ENCODE measurements at places on chromosomes 12 and 14.
A peak's percentile ranks its signal among the peaks of the same experiment; 100 is the strongest.

GRCh38 chr14:99363616-99364290 lies 91.8 kb upstream of the BCL11B start:
- no peak for DNase-seq

GRCh38 chr14:55537782-55538181 lies 42.2 kb upstream of the KTN1 start:
- DNase-seq, result no peak

- DNase-seq, result no peak
Observed at GRCh38 chr14:83960832-83961512, 1569.0 kb upstream of the FLRT2 start.

GRCh38 chr14:99554757-99555531 lies 49.1 kb downstream of the CCDC85C start:
- DNase-seq, result no peak

DNA sequence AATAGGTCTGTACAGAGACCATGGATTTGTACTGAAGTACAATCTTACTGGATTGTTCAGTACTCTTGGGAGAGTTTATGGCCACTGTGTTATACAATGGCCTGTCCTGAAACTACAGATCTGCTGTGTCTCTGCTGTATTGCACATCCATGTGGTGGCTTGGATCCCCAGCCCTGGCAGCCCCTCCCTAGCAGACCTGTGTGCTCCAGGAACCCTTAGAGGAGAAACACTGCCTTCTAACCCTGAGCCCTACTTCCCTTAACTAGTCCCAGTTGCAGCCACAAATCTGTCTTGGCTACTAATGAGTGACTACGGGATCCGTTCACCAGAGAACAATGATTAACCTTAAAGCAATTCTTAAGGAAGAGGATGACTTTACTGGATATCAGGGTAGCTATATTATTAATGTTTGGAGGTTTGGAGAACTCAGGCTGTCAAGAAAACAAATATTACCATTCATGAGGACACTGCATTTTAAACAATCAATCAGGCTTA lies 27.7 kb downstream of the RNF34 start:
- DNase-seq, result no peak

DNA sequence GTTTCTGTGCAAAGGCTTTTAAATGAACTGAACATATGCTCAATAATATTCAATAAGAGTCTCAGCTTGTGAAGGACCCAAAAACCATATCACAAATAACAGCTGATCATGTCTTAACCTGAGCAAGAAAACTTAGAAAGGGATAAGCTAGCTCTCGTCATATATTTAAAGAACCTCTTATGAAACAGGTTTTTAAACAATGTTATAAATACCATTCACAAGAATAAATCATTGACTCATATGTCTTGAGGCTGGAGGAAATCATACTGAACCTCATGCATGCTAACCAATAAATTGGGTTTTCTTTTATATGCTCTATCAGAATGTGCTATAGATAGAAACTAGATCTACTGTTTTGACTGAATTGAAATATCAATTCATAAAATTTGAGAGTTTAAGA lies 426.9 kb downstream of the NOVA1 start:
- DNase-seq, result no peak

GRCh38 chr14:27366596-27366995 lies 768.8 kb upstream of the NOVA1 start:
- no peak for DNase-seq

DNA sequence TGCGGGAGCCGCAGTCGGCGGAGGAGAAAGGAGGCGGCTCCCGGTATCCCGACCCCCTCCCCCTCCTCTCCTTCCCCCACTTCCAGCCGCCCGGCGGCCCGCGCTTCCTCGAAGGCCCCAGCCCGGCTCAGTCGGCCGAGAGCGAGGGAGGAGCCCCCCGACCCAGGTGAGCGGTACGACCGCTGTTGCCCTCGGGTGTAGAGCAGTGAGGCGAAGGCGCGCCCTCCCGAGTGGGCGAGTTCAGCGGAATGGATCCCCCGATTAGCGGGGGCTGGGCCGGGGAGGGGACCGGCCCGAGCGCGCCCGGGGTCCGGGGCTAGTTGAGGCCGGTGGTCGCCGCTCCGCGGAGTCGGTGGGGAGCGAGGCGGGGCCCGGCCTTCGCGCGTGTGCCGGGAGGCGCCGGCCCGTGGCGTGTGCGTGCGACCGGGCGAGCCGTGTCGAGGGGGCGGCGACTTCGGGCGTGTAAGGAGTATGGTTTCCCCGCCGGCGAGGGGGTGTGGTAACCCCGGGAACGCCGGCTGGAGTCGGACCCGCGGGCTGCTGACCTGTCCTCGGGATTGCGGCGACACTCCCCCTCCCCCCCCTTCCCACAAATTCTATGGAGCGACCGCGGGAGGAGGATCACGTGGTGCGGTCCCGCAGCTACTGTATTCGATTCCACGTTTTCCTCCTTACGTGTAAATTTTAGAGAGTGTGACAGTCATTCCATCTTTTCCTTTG lies 501 bp downstream of the RIMKLB start:
- DNase-seq, result peak; percentile 84

DNA sequence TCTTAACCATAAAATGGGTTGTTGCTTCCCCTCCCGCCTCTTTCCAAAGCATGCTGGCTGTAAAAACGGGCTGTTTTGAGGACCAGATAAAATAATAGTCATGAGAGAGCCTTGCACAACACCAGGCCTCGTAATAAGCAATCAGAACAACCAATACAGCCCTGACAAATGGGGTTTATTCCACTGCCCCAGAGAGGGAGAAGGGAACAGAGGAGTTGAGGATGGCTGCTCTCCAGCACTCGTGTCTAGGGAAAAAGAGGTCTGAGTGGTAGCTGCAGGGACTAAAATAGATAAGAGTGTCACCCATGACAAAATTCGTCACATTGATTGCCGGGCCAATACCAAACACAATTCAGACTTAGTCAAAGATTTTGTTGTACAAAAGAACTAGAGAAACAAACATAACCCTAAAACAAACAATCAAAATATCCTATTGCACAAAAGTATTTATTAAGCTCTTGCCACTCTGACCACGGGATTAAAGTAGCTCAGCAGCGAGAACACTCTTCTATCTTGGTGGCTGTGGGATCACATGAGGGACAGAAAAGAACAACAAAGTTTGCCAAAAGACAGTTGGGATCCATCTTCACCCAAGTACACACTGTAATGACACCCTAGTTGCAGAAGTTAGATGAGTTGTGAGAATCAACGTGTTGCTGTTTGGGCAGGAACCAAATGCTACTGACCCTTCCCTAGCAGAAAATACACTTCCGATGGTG lies 188.0 kb downstream of the FOXN3 start:
- DNase-seq, result no peak

DNA sequence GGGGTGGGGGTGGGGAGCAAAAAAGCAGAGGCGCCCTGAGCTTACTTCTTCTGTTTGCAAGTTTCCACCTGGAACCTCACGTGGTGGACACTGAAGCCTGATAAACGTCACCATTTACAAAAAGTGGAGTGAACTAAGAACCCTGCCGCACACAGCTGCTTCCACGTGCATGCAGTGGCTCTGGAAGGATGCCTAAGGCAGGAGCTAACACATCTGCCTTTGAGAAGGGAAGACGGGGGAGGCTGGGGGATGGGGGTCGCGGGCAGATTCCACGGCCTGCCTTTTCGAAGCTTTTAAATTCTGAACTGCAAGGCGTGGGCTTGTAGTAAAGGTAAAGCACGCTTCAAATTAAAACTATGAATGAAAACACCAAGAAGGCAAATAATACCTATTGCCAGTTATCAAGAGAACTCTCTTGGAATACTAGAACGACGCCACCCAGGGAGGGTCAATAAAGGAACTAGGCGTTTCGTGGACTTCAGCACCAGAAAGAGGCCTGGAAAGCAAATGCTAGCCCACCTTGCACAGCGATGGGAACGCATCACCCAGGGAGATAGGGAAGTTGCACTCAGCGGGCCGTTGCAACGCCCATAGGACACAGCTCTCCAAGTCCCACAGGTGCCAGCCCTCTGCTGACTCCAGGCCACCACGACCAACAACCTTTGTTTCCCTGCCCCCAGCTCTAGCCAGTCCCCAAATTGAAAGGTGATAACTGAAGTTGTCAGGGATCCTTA lies 61.8 kb downstream of the TESC start:
- DNase-seq, result no peak

- no peak for DNase-seq
Observed at GRCh38 chr12:62328296-62328921, 68.2 kb downstream of the USP15 start.

DNA sequence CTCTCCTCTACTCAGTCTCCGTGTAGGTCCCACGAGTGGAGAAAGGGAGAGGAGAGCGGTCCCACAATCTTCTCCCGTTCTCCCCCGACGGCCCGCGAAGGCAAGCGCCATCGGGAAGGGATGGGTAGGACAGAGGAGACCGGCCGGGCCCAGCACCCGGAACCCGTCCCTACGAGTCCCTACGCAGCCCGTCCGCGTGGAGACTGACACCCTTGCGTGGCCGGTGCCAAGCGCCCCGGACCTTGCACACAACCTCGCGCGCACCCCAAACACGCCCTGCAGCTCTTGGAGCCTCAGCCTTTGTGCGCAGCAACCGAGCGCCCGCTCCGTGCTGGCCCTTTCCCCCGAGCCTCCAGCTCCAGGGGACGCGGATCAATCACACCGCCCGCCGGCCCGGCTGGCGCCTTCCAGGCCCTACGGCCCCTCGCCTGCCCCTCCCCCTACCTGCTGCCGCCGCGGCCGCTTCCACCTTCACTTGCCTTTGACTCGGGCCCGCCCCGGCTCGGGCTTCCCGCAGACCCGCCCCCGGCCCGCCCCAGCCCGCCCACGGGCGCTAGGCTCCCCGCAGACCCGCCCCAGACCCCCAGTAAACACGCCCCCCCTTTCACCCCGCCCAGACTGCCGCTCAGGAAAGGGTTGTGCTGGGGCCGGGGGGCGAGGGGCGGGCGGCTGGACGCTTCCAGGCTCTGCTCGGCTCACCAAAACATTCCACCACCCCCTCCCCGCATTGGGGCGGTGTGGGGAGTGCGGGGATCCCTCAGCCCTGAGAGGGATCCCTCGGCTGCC lies at the start of gene NDRG2:
Gene NDRG2 (minus strand): TSS at position 477 of the 786 bp plus-strand sequence. CDS start 1,746 bp downstream, outside the sequence.
- peak; percentile 61 for DNase-seq

- no peak for DNase-seq
Observed at GRCh38 chr12:120955232-120955631, 23.1 kb upstream of the HNF1A start.

- DNase-seq, result no peak
Observed at GRCh38 chr14:85071447-85071846, 458.5 kb upstream of the FLRT2 start.

- no peak for DNase-seq
Observed at GRCh38 chr12:52603314-52603713, 2.1 kb upstream of the KRT72 start.

All from AG20443 (cell line).